Caki2 (cell line): ENCODE measurements at places on chromosomes 5 and 9. TPM values are rescaled to one million over a fixed set of nuclear protein-coding genes. Genes with fewer than 3 reads are reported as not detected.

The SPATA31E1 gene
- total RNA-seq: not detected in 2 replicates

GRCh38 chr5:139399501-139400121, 4.3 kb downstream of the SPATA24 start:
- DNase-seq: no peak

- DNase-seq: peak; percentile 22
Observed at GRCh38 chr9:38338342-38339018, 54.0 kb upstream of the ALDH1B1 start.

GRCh38 chr9:137669261-137669672, 50.5 kb downstream of the EHMT1 start:
- no peak for DNase-seq

DNA sequence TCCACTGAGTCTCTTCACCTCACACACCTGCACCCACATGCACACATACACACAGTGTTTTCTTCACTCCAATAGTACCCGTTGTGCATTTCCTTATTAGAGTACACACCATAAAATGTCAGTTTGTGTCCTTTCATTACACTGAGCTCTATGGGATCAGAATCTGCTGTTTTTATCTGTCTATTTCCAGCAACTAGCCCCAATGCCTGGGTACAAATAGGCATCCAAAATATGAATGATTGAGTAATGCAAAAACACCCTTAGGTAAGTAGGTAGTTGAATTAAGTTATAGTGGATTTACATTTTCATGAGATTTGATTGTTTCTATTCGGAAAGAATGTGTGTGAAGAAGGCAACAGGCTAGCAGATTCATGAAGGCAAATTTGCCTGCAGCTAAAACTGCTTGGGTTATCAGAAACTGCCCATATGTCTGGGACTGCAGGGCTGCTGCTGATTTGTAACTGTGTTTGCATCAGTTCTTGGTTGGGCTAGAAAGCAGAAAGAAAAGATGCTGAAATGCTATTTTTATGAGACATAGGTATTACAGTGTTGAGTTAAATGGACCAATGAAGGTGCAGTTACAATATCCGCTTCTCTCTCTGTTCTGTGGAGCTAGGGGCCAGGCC, 26.9 kb downstream of the PPP3R2 start:
- DNase-seq: no peak

GRCh38 chr9:98326459-98327248, 71.2 kb upstream of the TBC1D2 start:
- DNase-seq: peak; percentile 31

DNA sequence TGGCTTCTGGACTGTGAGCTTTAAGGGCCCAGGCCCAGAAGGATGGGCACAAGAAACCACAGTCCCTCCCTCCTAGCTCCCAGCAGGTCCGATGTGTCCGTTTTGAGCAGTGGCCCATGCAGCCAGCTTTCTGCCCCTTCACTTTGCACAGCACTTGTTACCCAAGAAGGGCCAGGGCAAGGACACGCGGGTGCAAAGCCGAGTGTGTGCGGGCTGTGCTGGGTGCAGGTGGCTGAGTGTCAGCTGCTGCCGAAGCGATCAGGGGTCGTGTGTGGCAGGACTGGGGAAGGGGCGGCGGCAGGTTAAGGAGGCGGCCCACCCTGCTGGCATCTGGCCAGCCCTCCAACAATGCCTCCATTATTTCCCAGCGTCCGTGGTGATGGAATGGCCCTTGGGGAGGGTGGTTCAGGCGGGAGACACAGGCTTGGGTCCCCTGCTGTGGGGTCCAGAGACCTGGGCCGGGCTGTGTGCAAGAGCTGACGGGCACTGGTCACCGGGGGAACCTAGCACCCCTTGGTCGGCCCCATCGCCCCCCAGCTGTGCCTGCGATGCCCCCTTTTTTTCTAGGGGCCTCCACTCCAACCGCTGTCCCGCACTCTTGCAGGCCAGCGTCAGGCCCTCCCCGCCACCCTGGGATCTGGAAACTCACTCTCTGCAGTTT, 653 bp downstream of the LHX3 start:
- DNase-seq: no peak

- DNase-seq: no peak
Observed at GRCh38 chr5:131530706-131531331, 104.2 kb downstream of the RAPGEF6 start.

DNA sequence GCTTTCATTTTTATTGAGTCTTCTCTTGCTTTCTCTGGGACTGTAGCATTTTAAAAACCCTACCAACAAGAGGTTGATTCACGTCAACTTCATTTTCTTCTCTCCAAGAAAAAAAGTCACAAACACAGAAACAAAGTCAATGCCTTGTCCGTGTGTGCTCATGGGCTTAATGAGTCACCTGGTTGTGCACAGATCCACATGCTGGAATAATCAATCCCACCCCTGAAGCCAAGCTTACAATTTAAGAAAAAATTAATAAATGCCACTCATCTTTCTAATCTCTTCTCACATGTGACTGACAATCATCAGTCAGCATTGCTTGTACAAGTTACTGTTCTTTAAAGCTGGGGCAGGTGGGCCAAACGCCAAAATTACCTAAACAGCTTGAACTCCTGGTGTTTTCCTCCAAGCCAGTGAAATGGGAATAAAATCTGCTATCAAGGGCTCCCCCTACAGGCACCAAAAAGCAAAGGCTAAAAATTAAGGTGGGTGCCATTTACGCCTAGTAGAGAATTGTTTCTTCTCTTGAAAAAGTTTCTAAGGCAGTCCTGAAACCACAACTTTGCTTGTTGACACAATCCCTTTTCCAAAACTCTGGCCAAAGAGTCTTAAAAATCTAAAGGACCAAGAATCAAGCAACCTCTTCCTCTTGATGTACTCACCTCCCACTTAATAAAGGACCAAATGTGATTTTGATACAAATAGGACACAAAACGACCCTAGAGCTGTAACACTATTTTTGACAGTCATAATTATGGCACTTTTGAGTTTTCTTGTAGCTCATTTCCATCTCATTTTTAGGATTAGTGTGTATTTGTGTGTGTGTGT, 21.3 kb downstream of the TRMO start:
- peak; percentile 52 for DNase-seq

The TLE1 gene
- total RNA-seq: 40.6 and 67.8 TPM in 2 replicates

The GPSM1 gene
- total RNA-seq: 23.5 and 29.9 TPM in 2 replicates

DNA sequence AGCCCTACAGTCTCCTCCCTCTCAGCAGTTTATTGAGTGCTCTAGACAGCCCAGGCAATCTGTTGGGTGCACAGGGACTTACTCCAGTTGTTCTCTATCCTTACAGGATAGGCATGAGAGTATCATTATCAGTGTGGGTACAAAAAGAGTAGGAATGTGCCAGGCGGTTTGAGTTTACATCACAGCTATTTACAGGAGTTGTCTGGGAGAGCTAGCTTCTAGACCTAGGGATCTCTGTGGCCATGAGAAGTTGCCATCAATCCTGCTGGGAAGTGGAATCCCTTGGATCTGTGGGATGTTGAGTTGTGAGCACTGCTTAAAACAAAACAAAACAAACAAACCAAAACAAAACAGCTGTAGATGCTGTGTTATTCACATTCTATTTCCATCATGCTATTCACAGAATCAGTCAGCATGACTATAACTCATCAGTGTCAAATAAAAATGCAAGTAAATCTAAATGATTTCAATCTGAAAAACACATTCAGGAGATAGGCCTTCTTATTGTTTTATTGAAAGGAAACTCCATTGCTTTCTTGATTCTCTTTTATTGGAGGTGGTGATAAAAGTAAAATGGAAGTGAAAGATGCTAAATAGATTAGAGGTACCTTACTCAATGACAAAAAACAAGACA, 552.4 kb upstream of the ZNF608 start:
- no peak for DNase-seq

The CDKN2B gene
- total RNA-seq: not detected in 2 replicates

- DNase-seq: no peak
Observed at GRCh38 chr5:39352951-39353350, 11.3 kb downstream of the C9 start.

DNA sequence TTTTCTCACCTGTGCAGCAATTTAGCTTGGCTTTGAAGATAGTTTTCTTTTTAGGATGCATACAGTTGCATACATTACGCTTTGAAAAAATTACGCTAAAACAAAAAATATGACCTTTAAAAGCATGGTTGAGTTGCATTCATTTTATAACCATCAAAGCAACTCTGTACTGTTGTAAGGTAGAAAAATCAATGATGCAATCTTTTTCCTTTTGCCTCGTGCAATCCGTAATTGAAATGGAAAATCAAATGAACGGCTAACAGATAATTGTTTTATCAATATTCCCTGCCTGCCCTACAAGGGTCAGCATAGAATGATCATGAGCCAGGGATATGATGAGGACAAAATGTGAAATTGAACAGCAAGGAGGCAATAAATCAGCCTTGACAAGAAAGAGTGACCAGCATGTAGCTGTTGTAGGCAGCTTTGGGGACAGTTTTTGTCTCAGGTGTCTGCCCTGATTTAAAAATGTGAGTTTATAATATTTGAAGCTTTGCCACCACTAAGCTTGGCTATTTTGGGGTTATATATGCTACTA, 98.2 kb downstream of the PBX3 start:
- DNase-seq: no peak

DNA sequence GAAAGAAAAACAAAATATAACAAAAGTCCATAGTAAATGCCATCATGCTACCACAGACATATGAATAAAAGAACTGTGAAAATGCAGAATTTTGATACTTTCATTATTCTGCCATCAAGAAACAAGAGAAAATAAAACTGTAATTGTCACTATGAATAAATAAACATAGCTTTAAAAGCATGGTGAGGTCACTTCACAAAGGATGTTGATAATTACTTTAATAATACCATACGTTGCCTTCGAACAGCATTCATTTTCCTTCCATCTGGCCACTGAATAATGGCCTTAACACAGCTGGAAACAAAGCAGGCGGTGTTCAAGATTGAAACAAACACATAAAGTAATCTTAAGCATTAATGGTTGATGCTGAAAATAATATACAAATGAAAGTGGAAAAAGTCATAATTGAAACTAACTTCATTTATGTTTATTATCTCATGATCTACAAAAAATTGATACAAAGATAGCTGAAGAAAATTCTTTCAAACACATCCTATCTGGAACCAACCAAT, 102.0 kb downstream of the AGTPBP1 start:
- DNase-seq: no peak

- no peak for DNase-seq
Observed at GRCh38 chr9:2241461-2241835, 226.3 kb downstream of the SMARCA2 start.

DNA sequence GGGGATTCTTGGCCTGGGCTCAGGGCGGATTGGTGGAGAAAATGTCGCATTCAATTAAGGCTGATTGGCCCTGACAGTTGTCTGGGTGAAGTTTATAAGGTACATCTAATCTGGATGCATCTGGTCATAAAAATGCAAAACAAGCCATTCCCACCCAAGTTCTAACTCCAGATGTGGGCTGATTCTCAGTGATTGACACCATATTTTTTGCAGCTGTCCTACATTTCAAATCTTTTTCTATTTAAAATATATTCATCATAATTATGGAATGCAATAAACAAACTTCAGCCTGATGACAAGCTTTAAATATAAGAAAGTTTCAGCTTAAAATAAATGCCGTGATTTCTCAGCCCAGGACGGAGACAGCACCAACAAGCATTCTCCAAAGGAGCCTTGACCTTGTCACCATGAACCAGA, 146.4 kb upstream of the SMIM23 start:
- DNase-seq: no peak

The PRR16 gene
- total RNA-seq: 2.2 and 4.5 TPM in 2 replicates

The ADAMTSL1 gene
- not detected in 2 replicates for total RNA-seq

DNA sequence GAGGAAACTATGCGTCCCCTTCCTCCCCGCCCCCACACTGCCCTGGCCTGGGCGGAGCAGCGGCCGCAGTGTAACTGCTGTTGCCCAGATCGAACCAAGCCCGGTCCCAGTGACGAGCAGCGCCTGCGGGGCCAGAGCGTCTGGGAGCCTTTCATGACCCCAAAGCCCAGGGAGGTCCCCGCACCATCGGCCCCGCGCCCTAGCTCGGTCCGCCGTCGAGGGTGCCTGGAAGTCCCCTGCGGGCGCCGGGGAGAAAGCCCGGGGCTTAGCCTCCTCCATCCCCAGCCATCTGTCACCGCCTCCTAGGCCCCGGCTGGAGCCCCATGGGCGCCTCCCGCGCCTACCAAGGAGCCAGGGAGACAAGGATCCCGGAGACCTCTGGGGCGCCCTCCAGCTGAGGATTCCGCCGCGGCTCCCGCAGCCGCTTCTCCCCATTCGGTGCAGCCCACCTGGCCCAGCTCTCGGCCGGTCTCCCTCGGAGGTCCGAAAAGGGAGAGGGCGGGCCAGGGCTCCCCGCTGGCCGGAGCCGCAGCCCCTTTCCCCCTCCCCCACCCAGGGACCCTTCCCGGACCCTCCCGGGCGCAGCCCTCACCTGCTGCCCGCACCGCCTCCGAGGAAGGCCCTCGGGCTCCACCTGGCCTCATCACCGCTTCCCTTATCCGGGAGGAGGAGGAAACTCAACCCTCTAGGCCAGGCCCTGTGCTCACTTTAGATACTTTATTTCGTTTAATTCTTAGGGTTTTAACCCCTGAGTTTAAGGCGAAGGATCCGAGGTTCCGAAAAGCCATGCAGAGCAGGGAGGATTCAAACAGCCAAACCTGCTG, 45.6 kb downstream of the APTX start:
- DNase-seq: no peak

GRCh38 chr9:91162784-91163443, 198.8 kb downstream of the AUH start:
- DNase-seq: no peak

DNA sequence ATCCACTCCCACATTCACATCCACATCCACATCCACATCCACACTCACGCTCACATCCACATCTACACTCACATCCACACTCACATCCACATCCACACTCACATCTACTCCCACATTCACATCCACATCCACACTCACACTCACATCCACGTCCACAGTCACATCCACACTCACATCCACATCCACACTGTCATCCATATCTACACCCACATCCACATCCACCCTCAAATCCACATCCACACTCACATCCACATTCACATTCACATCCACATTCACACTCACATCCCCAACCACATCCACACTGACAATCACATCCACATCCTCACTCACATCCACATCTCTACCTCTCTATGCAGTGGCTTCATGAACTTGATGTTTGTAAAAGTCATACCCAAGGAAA, 190.5 kb downstream of the IRX1 start:
- DNase-seq: no peak

GRCh38 chr5:132265336-132266030, 8.0 kb downstream of the PDLIM4 start:
- DNase-seq: peak; percentile 90

The ADAMTS19 gene
- total RNA-seq: not detected in 2 replicates

The FOXB2 gene
- total RNA-seq: not detected in 2 replicates

The TCOF1 gene
- 46.0 and 53.1 TPM in 2 replicates for total RNA-seq
